ENCODE measurements at places on chromosomes 2 and 18.

DNA sequence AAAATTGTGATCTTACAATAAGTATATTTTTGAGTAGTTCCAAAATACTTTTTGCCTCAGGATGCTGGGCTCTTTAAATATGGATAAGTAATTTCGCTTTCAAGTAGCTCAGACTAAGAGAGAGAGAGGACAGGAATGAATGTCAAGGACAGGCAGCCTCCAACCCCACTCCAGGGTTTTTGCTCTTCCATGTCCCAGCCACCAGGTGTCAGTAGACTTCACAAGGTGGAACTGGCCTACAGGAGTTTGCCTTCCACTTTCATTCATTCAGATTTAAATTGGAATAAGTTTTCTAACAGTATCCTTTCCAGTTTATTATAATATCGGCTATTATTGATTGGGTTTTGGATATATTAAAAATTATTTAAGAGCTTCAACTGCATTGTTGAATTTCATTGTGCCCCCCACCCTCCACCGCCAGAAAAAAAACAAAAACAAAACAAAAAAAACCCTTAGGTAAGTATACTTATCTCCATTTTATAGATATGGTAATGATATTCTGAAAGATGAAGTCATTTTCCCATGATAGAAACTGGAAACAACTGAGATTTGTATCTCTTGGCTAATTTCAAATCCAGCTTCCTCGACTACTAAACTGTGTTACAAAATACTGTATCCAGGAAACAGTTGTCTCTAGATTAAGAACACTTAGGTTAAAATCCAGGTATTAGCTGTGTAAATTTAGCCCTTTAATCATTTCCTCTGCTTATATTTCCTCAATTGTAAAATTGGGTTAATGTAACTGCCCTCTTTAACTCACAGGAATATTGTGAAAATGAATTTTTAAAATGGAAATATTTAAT lies 793.1 kb downstream of the ERBB4 start:
- no peak for DNase-seq

- no peak for DNase-seq
Measured at GRCh38 chr18:49023271-49023937, 72.6 kb upstream of the SMAD7 start.

GRCh38 chr18:76963936-76964335 lies 141.6 kb downstream of the ZNF236 start:
- no peak for DNase-seq

GRCh38 chr2:26877276-26877675 lies 29.3 kb downstream of the DPYSL5 start:
- DNase-seq = no peak

DNA sequence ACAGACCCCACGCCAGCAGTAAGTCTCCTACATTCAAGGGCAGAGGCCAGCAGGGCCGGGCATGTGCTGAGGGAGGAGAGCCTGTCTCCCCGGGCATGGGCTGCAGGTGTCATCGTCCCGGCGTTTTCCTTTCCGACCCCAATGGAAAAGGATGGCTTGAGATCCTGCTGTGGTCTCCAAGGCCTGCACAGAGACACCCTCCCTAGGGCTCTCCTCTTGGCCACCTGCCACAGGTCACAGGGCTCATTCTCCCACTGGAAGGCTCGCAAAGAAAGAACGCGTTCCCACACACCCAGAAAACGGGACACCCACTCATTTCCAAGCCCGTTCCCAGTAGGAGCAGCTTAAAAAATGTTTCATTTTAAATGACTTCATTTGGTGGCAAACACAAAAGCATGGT lies 41.0 kb downstream of the DIPK1C start:
- no peak for DNase-seq

- no peak for DNase-seq
Measured at GRCh38 chr2:102025583-102026267, 34.0 kb downstream of the IL1R2 start.

- DNase-seq = no peak
Measured at GRCh38 chr18:48680339-48681250, 141.8 kb downstream of the CTIF start.

GRCh38 chr2:140667203-140667602 lies 1463.6 kb downstream of the LRP1B start:
- no peak for DNase-seq

DNA sequence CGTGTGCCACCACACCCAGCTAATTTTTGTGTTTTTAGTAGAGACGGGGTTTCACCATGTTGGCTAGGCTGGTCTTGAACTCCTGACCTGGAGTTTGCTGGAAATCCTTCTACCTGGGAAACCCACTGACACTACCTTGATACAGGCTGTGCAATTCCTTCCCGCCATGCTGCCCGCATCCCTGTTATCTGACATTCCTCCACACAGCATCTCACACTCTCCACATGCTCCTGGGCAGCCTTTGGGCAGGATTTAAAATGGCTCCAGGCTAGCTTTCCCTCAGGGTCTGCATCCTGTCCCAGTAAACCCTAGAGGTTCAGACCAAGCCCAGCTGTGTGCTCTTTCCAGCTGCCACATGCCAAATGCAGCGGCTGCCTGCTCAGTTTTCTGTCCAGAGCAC lies 319.5 kb upstream of the CXCR4 start:
- DNase-seq = no peak

GRCh38 chr2:151481744-151482143 lies 72.0 kb downstream of the RIF1 start:
- no peak for DNase-seq

- no peak for DNase-seq
Measured at GRCh38 chr18:7370375-7370774, 139.5 kb downstream of the LRRC30 start.

DNA sequence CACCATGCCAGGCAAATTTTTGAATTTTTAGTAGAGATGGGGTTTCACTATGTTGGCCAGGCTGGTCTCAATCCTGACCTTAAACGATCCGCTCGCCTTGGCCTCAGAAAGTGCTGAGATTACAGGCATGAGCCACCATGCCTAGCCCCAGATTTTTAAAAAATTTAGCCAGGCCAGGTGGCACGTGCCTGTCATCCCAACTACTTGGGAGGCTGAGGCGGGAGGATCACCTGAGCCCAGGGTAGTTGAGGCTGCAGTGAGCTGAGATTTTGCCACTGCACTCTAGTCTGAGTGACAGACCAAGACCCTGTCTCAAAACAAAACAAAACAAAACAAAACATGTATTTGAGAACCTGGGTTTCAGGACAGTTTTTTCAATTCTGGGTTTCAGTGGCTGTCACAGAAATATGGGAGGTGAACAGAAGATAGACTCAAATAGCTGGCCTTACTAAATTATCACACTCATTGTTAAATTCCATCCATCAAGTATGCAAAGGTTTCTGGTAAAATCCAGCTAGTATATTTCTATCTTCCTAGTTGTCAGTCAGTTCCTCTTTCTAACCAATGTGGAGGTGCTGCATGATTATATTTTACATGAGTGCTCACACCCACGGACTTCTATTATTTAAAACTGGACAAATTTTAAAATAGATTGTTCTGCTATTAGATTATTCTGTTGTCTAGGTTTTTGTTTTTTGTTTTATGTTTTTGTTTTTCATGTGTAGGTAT lies 5.4 kb downstream of the ALPG start:
- no peak for DNase-seq

- peak; percentile 17 for DNase-seq
Measured at GRCh38 chr2:219689676-219690628, 62.5 kb downstream of the SLC4A3 start.

DNA sequence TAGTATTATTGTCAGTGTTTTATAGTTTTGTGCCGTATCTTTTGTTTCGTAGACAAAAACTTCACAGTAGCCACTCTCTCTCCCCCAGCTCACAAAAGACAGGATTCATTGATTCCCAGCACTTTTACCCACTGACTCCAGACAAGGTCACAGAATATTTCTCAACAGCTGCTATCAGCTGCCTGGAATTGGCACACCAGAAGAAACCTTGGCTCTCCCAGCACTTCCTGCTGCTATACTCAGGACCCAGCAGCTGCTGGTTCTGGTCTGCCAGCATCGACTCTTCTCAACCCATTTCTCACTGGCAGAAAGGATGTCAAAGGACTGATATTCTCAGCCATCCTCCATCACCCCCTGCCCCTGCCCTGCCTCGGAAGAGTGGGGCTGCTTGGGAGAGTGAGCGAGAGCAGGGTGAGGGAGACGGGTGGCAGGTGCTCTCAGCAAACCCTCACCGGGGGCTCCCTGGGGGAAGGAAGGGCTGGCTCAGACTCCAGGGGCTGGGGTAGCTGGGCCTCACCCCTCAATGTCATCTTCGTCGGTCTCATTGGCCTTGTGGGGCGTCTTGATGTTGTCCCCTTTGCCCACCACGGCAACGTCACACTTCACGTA lies 6.1 kb upstream of the OTOF start:
- no peak for DNase-seq

- DNase-seq = no peak
Measured at GRCh38 chr2:109558076-109558882, 55.5 kb downstream of the SEPTIN10 start.

GRCh38 chr2:45909677-45910191 lies 258.3 kb downstream of the PRKCE start:
- DNase-seq = no peak

- DNase-seq = no peak
Measured at GRCh38 chr2:150051004-150051403, 436.5 kb downstream of the RND3 start.
